ENCODE measurements at places on chromosomes 3 and 15.
A peak's percentile ranks its signal among the peaks of the same experiment; 100 is the strongest.

- DNase-seq, result no peak
Measured at GRCh38 chr15:84685304-84685703, 27.3 kb upstream of the NMB start.

GRCh38 chr3:107816107-107816506 is 274.7 kb downstream of the CD47 start:
- DNase-seq, result no peak

GRCh38 chr15:57100136-57100539 is 181.7 kb downstream of the TCF12 start:
- peak; percentile 12 for DNase-seq

GRCh38 chr3:99859825-99860224 is 42.2 kb downstream of the CMSS1 start:
- no peak for DNase-seq

DNA sequence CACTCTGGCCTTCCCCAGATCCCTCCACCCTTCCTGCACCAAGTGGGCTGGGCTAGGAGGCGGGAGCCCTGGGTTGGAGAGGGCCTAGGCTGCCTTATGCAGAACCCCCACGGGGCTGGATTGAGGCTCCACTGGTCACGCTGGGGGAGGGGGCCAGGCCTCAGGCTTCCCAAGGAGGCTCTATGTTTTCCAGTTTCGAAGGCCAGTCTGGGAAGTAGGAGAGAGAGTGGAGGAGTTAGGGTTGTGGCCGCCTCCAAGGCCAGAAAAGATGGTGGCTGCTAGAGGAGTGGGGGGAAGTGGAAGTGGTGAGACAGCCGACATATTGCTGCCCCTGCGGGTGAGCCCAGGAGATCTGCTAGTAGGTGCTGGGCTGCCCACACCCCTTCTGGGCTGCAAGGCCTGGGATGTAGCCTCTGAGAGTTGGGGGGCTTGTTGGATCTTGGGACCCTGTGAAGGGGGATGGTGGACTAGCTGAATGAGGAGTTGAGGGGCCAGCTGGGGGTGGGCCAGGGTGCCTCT is 1.2 kb downstream of the GNAI2 start:
- DNase-seq, result peak; percentile 59

DNA sequence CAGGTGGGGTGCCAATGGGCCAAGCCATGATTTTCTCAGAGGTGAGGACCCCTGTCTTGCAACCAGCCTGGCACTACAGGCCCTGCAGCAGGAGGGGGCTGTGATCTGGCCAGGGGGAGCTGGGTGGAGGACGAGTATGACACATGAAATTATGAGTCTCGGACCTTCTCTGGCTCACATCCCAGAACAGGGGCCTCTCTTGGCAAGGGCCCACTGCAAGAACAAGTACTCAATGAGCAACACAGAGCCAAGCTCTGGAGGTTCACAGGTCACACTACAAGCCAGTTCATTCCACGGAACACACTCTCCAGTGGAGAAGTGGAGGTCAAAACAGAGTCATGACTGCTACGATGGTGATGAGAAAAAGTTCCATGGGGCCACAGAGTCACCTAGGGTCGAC is 28.3 kb downstream of the CCDC32 start:
- no peak for DNase-seq

DNA sequence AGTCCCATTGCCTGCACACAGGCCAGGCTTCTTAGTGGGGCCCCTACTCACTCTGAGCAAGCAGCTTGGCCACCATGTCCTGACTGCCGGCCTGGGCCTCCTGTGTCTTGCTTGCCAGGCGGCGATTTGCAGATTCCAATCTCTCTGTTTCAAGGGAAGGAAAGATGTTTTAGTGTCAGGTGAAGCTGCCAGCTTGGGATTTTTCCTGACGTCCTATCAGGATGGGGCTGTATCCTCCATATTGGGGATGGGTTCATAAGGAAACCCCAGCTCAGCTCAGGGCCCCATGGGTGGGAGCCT is 8.5 kb downstream of the AMOTL2 start:
- no peak for DNase-seq

All from germinal center (tissue), 1 donor.